ENCODE measurements at places on chromosomes 6 and 20.

DNA sequence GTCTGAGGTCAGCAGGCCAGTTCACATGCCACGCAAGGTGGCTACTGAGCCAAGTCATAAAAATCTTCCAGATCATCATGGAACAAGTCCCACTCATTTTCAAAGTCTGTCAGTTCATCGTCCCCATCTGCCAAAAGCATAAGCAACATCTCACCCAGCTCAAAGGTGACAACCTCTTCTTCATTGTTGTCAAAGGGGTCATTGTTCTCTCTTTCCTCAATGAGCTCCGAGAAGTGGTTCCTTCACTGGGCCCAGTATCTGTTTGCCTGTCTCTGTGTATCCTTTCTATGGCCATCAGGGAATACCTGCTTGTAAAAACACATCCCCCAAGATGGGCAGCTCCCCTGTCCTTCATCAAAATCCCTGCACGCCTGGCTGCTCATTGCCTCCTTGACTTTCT is 49.5 kb downstream of the ZNF334 start:
- no peak for DNase-seq

- DNase-seq: no peak
Observed at GRCh38 chr20:63580796-63581461, 6.9 kb upstream of the HELZ2 start.

GRCh38 chr6:9708600-9708999 is 706.3 kb downstream of the TFAP2A start:
- no peak for DNase-seq

DNA sequence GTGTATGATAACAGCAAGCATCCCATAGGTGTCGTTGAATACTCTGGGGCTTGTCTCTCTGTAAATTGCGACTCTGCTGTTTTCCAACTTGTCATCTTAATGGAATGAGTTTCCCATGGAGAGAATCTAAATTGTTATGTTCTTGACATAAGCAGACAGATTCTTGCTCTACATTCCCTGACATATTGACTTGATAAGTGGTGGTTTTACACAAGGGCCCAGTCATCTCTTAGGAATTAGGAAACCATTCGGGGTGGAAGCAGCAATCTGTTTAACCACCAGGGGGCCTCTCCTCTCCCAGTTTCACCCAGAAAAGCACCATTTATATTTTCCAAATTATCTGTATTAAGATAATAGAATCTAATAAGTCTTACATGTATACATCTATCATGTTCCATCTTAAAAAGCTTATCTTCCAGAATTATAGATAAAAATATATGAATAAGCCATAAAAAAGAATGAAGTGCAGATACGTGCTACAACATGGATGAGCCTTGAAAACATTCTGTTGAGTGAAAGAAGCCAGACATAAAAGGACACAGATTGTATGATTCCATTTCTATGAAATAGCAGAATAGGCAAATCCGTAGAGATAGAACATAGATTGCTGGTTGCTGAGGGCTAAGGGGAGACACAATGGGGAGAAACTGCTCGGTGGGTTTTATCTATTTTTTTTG is 23.1 kb upstream of the MROH8 start:
- no peak for DNase-seq

GRCh38 chr20:54622333-54623295 is 147.2 kb downstream of the DOK5 start:
- no peak for DNase-seq

GRCh38 chr6:130677312-130677711 is 149.9 kb upstream of the SMLR1 start:
- DNase-seq: no peak

GRCh38 chr6:122033564-122034181 is 365.8 kb upstream of the HSF2 start:
- peak; percentile 9 for DNase-seq

DNA sequence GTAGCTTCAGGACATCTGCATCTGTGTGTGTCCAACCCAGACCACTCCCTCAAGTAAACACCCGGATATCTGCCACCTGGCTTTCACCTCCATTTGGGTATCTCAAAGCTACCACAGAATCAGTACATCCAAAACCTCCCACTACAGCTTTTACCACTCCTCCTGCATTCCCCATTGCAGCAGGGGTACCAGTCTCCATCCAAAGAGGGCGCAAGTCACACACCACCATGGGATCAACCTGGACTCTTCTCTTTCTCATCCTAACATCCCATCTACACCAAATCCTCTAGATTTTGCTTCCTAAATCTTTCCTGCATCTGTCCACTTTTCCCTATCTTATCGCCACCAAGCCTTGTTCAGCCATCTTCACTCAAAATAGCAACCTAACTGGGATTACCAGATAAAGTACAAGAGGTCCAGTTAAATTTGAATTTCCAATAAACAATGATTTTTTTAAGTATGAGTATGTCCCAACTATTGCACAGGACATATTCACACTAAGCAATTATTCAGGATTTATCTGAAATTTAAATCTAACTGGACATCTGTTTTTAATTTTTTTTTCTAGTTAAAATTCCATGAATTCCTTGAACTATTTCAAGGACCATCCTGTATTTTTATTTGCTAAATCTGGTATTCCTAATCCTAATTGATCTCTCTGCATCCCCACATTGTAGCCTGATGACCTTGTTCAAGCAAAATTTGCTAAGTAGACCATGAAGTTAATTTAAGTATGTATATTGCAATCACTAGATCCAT is 164.3 kb upstream of the MLN start:
- no peak for DNase-seq

DNA sequence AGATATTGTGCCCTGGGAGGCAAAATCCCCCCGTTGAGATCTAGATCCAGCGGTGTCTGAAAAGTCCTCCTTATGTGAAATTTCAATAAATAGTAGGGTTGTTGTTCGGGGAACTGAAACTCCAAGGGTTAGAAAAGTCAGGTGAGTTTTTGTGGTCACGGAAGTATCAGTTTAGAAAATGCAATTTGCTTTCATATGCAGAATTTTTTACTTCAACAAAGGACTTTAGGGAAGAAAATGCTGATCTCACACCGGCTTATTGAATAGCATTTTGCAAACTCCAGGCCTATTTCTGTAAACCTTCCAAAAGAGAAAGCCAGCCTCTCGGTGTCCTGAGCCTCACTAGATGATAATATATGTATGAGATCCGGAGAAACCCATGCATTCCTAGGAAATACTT is 254.7 kb downstream of the TSHZ2 start:
- DNase-seq: no peak

- no peak for DNase-seq
Observed at GRCh38 chr6:28606424-28607391, 81.0 kb downstream of the GPX5 start.

DNA sequence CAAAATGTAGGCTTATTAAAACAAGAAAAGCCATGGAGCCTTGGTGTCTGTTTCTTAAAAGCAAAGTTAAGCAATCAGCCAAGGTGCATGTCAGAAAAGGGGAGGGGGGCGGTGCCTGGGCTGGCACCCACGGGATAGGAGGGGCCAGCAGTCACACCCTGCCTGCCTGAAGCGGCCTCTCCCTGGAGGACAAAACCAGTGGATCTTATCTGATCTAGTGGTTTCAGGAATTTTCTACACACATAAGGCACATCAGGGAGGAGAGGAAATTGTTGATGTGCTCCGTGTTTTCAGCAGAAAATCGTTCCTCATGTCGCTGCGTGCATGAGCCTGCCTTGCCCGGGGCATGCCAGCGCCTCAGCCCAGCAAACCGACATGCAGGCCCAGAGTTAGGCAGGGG is 276.4 kb downstream of the TAF4 start:
- DNase-seq: no peak

- no peak for DNase-seq
Observed at GRCh38 chr20:51198876-51199523, 176.1 kb upstream of the KCNG1 start.

DNA sequence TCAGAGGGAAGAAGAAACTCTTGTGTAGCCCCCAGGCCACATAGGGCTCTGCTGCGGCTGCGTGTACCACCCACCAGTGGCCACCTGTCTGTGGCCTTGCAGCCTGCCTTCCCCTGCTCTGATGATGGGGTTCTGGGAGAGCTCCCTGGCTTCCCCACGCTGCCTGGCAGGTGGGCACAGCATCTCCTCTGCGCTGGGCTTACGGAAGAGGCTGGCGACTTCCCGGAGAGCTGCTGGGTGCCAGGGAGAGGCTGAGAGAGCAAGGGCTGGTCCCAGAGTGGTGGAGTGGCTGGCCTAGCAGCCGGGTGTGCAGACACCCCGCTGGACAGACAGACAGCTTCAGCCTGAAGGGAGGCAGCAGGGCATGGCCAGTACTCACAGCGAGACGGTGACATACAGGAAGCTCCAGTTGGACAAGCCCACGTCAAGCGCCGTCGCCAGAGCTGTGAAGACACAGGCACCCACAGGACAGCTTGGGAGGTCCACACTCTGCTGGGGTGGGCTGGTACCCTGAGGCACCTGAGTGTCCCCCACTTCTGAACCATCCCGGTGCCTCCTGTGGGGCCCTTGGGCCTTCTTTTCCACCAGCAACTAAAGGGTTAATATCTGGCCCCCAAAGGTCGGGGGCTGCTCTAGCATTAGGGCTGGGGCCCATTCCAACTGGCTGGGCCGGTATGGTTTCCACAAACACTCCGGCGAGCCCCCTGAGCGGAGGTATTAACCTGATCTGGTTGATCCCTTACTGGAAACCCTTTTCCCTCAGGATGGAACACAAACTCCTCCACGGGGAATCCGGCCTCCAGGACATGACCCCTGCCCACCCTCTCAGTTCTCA is 48.1 kb upstream of the CDH22 start:
- no peak for DNase-seq

DNA sequence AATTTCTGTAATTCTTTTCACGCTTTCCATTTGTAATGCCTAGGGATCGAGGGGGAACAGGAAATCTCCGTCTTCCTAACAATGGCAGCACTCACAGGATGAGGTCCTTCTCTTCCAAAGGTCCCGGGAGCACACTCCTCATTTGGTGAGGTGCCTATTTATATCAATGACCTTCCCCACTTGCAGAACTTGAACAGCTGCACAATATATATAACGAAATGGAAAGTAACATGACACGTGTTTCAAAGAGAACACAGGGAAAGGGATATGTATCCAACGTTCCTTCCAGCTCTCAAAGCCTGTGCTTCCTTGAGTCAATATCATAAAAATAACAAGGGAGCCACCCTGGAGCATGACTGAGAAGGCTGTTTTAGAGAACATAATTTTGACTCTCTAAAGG is 78.6 kb upstream of the RBM24 start:
- no peak for DNase-seq

GRCh38 chr6:150719099-150719766 is 119.5 kb downstream of the PLEKHG1 start:
- DNase-seq: peak; percentile 58

DNA sequence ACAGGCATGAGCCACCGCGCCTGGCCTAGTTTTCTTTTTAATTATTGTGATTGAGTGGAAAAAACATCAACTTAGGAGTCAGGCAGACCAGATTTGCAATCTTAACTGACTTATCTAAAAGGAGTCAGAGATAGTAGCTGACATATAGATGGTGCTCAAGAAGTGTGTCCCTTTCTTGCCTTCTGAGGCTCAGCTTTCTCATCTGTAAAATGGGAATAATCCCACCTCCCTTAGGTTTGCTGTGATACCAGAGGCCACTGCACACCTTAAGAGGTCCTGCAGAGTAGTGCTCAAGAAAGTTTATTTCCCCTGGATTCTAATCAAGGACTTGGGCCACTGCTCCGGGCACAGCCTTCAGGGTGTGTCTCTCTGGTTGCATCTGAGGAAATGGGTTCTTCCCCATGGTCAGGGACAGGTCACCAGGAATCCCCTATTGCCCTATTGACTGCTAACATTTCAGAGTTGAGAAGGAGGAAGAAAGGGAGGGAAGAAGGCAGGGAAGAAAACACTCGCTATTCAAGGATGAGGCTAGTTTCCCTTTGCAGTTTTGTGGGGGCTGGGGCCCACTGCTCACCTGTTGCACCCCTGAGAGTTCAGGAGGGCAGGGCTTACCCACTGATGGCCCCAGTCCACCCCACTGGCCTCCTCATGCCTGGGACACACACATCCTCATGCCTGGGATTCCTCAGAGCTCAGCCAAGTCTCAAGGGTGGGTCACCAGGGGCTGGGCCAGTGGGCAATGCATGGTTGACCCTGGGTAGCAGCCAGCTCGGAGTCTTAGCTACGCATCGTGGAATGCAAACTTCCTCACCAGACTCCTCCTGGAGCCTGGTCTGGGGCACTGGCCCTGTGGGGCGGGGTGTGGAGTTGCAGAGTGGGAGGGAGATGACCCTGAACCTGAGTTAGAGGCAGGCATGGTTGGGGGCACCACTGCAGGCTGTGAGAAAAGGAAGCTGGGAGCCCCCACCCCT is 21.2 kb downstream of the C6orf132 start:
- no peak for DNase-seq

DNA sequence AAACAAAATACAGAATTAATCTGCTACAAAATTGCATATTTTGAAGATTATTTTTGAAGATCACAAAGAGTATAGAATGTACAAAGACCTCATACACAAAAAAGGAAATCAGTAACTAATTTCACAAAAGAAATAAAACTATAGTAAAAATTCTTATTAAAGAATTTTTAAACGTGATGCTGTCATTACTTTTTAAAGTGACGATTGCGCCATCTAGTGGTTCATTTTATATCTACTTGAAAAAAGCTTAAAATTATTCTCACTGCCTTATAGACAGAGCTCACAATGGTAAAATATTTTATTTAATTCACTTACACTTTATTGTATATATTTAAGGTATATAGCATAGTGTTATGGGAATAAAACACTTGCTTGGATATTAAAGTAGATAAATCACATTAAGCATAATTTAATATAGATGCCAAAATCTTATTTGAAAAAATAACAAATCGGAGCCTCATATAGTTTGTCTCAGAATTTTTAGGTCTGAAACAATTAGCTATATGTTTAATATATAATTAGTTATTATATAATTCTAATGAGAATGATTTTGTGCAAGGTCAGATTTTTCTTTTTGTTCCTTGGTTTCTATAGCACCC is 128.8 kb downstream of the PHF3 start:
- DNase-seq: no peak

- DNase-seq: no peak
Observed at GRCh38 chr6:24031496-24031895, 94.5 kb upstream of the NRSN1 start.

- peak; percentile 41 for DNase-seq
Observed at GRCh38 chr20:58890518-58891085, 38.1 kb downstream of the GNAS start.

DNA sequence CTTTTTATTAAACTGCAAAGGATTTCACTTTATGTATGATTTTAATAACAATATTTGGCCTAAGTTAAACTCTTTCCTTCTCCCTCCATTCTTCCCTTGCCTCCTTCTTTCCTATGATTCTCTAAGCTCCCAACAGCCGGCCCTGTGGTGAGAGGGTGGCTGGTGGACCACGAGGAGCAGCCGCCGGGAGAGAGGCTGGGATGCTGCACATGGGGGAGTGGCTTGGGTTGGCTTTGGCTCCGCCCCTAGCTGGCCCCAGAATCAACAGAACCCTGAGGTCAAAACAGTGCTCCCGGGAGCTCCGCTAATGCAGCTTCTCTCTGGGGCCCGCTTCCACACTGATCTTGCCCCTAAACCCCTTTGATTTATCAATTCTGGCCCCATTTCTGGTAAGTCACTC is 389.8 kb upstream of the AGPAT4 start:
- DNase-seq: no peak
